Right hindlimb (tissue), 1 donor: ENCODE measurements at places on chromosomes 3 and 15.

DNA sequence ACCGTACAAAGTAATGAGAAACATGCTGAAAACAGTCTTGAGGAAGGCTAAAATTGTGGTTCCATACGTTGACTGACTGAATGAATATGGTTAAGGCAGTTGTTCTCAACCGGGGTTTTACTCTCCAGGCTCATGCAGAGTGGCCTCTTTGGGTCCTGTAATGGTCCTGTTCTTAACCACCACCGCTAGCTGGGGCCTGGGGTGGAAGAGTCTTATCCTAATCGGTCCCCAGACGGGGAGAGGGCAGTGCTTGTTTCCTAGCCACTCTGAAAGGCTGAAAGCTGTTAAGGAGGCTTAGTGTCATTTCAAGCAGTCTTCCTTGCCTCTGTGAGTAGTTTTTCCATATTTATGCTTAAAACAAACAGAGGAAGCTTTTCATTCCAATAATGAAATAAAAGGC lies 32.0 kb downstream of the SELENOT start:
- no peak for DNase-seq

GRCh38 chr3:142088522-142088921 lies 60.8 kb downstream of the TFDP2 start:
- no peak for DNase-seq

GRCh38 chr3:86790884-86791549 lies 199.9 kb downstream of the VGLL3 start:
- DNase-seq: no peak

GRCh38 chr3:155972885-155973584 lies 102.6 kb downstream of the GMPS start:
- no peak for DNase-seq

- DNase-seq: no peak
Measured at GRCh38 chr3:71061581-71061980, 521.9 kb downstream of the FOXP1 start.

GRCh38 chr3:187222801-187223200 lies 25.5 kb downstream of the RTP1 start:
- DNase-seq: no peak

DNA sequence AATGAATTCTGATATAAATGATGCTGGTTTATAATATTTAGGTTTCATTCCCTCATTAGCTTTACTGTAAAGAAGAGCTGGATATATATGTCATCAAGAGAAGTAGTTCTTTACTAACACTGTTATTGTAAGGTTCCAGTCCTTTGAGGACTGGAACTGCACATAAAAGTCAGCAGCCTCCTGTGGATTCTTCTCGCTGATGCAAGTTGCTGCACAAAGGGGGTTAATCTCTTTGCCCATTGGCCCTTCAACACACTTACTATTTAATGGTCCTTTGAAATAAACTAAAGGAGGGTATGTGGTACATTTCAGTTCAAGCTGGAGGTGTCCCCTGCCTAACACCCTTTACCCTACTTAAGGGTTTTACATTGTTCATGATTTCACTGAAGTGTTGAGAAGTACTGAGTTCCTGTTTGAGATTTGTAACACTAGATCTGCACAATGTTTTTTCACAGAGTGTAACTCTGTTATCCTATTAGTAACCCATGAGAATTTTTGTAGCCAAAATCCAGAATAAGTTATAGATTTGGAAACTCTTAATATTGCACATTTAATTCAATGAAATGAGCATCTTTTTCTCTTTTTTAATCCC lies 43.9 kb downstream of the NR2C2 start:
- no peak for DNase-seq

DNA sequence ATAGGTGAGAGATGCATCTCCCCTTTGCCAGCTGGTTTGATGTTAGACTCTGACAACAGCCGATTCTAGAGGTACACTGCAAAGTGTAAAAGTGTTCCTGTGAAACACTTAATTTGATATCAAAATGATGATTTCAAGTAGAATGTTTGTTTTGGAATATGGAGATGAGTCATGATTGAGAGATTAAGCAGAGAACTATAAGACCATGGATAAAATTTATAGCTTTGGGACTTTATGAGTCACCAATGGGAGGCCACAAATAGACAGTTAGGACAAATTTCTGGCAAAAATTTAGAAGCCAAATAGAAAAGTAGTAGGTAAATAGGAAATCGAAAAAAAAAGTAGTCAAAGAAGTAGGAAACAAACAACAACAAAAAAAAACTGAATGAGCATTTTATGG lies 672.5 kb downstream of the NSUN3 start:
- no peak for DNase-seq

DNA sequence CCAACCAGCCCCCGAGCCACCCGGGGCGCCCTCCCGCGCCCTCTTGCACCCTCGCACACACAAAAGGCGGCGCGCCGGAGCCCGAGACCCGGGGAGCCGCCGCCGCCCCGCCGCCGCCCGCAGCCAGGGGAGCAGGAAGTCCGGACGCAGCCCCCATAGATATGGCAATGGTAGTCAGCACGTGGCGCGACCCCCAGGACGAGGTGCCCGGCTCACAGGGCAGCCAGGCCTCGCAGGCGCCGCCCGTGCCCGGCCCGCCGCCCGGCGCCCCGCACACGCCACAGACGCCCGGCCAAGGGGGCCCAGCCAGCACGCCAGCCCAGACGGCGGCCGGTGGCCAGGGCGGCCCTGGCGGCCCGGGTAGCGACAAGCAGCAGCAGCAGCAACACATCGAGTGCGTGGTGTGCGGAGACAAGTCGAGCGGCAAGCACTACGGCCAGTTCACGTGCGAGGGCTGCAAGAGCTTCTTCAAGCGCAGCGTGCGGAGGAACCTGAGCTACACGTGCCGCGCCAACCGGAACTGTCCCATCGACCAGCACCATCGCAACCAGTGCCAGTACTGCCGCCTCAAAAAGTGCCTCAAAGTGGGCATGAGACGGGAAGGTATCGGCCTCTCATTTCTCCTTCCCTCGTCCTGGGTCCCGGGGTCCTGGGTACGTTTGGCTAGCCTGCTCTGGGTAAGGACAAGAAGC lies 1.6 kb downstream of the NR2F2 start:
- DNase-seq: peak; percentile 56

- no peak for DNase-seq
Measured at GRCh38 chr3:133887074-133887802, 8.4 kb downstream of the RAB6B start.

GRCh38 chr3:4492208-4493013 lies 737 bp upstream of the ITPR1 start:
- DNase-seq: peak; percentile 69

DNA sequence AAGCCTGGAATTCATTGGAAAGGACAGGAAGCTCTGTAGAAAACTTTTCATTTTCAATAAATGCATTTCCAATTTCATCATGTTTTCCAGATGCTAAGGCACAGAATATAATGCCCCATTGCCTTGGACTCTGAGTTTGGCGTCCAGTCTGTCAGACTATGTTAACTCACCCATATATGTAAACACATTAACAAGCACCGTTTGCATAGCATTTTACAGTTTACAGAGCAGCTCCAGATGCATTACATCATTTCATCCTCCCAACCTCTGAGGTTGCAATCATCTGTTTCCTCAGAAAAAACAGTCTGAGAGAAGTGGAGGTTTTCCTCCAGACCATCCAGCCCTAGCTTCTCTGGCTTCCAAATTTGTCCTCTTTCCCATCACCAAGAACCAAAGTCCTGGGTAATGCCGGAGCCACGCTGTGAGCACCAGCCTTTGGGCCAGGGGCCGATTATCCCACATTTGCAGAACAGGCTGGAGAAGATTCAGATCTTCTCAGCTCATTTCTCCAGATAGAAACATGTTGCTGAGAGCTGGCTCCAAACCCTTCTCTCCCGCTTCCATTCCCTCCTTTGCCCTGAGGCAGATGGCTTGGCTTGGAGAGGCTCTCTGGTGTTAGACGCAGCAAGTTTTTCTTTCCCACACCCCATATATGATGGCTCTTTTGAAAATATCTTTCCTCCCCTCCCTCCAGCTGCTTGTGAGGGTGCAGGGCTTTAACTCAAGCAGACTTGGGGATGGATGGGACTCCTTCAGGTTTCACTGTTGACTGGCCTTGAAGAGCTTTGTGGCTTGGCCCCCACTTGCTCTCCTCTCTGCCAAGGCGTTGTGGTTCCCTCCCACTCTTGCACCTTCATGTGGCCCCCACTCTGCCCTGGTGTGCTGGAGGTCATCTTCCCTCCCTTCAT lies 26.0 kb downstream of the CYP19A1 start:
- no peak for DNase-seq

GRCh38 chr3:23996095-23996524 lies 51.0 kb downstream of the NR1D2 start:
- DNase-seq: no peak

GRCh38 chr15:75869446-75869845 lies 26.2 kb downstream of the UBE2Q2 start:
- DNase-seq: no peak

DNA sequence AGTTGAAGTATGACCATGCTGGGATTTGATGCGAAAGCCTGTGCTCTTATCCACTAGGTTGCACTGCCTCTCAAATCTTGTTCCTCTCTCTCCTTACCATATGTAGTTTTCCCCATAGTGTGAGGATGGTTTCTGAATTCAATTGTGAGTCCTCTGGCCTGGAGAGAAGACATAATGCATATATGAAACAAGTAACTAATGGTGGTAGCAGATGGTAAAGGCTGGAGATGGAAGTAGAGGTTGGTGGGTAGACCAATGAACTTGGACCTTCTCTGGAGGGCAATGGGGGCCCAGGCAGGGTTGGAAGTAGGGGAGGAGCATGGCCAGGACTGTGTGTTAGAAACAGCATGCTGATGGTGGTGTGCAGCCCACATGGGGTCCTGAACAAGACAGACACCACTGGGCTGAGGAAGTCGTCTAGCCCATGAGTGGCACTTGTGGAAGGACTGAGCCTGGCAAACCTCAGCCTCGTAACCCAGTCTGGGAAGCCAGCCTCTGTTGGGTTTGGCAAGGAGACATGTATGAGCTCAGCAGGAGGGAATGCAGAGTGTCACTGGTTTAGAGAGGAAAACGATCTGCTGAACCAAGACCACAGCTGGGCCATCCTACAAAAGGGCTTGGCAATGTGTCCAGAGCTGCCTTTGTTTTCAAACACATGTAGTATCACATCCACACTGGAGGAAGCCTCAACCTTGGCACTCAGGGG lies 18.5 kb upstream of the LMCD1 start:
- DNase-seq: peak; percentile 91
